ENCODE measurements at places on chromosomes 13 and 19.

- DNase-seq, result peak; percentile 22
Observed at GRCh38 chr19:991174-991931, 7.2 kb downstream of the WDR18 start.

DNA sequence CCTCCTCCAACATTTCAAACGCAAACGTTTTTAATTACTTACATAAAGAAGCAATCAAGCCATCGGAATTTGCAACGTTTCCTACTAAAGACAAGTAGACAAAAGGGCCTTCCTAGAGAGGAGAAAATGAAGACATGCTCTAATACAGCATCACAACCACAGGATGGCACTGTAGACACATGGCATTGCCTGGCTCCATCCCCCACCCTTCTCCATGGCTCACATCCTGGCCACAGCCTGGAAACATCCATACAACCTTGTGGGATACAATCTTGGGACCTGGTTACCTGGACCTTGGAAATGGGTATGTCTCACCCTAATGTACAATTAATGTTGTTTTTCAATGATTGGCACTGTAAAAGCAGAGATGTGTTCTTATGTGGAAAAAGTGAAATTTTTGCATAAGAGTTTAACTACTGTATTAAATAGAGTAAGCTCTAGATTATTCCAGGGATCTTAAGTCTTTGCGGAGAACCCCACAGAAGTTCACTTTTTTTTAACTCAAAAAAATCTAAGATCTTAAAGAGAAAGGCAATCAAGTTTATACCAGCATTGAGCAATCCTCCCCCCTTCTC lies 21.5 kb downstream of the EBPL start:
- DNase-seq, result peak; percentile 86

GRCh38 chr19:30361721-30362120 lies 10.5 kb upstream of the ZNF536 start:
- DNase-seq, result no peak

- DNase-seq, result no peak
Observed at GRCh38 chr19:49155005-49155819, at the start of gene HRC. Gene HRC (minus strand): TSS chr19:49155396. CDS start chr19:49155237, 159 bp downstream.

GRCh38 chr13:39612023-39612637 lies 9.1 kb upstream of the LHFPL6 start:
- DNase-seq, result peak; percentile 83

DNA sequence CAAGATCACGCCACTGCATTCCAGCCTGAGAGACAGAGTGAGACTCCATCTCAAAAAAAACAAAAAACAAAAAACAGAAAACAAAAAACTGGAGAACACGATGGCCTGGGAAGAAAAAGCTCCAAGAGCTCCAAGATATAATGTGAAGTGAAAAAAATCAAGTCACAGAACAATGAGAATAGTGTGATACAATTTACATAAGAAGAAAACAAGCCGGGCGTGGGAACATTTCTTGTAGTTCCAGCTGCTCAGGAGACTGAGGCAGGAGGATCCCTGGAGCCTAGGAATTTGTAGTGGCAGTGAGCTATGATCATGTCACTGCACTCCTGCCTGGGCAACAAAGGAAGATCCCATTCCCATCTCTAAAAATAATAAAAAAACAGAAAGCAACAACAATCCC lies 8.5 kb upstream of the LMTK3 start:
- DNase-seq, result no peak

GRCh38 chr19:13633109-13633508 lies 126.8 kb upstream of the CACNA1A start:
- peak; percentile 48 for DNase-seq

- DNase-seq, result no peak
Observed at GRCh38 chr19:29410601-29411000, 115.2 kb upstream of the VSTM2B start.

All from fibroblast of lung (primary cell).